ENCODE measurements at places on chromosomes 7 and 10.

DNA sequence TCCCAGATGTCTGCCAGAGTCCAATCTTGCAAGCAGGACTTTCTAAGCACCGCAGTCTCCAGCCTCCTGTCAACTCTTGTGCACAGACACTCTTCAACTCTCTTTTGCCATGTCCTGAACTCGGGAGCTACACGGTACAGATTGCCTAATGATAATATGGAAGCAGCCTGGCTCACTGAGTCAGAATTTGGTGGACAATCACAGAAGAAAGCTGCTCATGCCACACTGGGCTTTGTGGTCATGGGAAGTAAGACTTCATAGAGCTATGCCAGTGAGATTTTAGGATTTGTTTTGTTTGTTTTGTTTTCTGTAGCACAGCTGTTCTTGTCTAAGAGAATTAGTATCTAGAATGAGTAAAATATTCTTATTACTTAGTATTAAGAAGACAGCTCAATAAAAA is 144.1 kb upstream of the PRSS58 start:
- DNase-seq = no peak

- DNase-seq = no peak
Observed at GRCh38 chr10:33125522-33126517, 167.8 kb upstream of the ITGB1 start.

DNA sequence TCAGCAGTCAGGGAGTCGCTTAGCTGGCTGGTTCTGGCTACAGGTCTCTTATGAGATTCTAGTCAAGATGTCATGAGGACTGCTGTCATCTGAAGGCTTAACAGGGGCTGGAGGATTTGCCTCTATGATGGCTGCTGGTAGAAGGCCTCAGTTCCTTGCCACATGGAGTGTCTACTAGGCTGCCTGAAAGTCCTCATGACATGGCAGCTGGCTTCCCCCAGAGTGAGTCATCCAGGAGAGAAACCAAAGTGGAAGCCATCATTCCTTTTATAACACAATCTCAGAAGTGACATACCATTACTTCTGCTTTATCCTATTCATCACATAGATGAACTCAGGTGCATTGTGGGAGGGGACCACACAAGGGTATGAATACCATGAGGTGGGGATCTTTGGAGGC is 75.1 kb downstream of the EXOC6 start:
- DNase-seq = no peak

- no peak for DNase-seq
Observed at GRCh38 chr10:23362069-23362830, 17.7 kb upstream of the C10orf67 start.

GRCh38 chr7:110507832-110508231 is 583.1 kb upstream of the LRRN3 start:
- DNase-seq = no peak

DNA sequence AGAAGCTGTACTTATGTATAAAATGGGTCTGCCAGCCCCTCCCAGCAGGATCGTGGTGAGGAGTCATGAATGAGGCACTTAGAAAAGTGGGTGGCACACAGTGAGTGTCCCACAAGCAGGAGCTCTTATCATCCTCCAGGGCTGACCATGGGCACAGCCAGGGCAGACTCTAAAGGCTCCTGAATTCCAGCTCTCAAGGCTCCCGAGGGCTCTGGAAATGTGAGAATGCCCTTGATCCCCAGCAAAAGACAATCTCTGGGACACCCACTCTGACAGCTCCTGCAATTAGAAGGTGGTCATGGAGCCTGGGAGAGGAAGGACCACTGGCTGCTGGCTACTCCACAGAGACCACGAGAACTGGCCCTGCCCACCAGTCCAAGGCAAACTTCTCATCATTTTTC is 1.6 kb downstream of the VSTM4 start:
- DNase-seq = no peak

All from Panc1 (cell line).